MM.1S (cell line): ENCODE measurements at places on chromosomes 5 and 9.

DNA sequence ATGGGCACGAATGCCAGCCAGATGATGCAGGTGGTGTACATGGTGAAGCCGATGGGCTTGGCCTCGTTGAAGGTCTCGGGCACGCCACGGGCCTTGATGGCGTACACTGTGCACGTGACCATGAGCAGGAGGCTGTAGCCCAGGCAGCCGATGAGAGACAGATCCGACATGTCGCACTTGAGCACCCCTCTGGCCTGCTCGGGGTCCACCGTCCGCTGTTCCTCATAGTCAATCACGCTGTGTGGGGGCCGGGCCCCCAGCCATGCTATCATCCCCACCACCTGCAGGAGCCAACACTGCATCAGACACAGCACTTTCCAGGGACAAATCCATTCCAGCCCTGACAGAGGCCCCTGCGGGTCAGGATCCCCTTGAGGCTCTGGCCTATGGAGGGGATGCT, 12.2 kb downstream of the GRM6 start:
- no peak for DNase-seq

DNA sequence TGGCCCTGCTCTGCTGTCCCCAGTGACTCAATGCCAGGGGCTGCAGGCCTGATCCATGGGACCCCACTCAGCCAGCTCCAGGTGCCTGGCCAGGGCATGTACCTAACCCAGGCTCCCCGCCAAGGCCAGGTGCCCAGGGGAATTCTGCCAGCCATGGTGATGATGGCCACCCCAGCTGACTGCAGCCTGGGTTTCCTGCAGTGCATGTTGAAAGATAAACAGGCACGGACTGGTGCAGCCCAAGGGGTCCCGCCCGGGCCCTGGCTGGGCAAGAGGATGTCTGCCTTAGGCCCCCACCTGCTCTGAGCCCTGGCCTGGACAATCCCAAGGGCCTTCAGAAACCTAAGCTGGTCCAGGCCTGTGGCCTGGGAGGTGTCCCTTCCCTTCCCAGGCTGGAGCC, 1.2 kb downstream of the ABCA2 start:
- DNase-seq: no peak

- no peak for DNase-seq
These were observed 15.5 kb upstream of the CTNNA1 start for GRCh38 chr5:138737494-138738265.

DNA sequence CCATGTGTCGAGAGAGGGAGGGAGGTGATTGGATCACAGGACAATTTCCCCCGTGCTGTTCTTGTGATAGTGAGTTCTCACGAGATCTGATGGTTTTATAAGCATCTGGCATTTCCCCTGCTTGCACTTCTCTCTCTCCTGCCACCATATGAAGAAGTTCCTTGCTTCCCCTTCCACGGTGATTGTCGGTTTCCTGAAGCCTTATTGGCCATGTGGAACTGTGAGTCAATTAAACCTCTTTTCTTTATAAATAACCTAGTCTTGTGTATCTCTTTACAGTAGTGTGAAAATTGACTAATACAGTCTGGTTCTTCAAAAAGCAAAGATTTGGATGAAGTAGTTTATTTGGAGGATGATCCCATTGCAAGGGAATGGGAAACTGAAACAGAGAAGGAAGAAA, 11.3 kb upstream of the MIER3 start:
- no peak for DNase-seq

- DNase-seq: no peak
These were observed 83.1 kb upstream of the CPLX2 start for GRCh38 chr5:175788155-175788787.

GRCh38 chr9:90408659-90409058, 234.0 kb downstream of the DIRAS2 start:
- DNase-seq: no peak

DNA sequence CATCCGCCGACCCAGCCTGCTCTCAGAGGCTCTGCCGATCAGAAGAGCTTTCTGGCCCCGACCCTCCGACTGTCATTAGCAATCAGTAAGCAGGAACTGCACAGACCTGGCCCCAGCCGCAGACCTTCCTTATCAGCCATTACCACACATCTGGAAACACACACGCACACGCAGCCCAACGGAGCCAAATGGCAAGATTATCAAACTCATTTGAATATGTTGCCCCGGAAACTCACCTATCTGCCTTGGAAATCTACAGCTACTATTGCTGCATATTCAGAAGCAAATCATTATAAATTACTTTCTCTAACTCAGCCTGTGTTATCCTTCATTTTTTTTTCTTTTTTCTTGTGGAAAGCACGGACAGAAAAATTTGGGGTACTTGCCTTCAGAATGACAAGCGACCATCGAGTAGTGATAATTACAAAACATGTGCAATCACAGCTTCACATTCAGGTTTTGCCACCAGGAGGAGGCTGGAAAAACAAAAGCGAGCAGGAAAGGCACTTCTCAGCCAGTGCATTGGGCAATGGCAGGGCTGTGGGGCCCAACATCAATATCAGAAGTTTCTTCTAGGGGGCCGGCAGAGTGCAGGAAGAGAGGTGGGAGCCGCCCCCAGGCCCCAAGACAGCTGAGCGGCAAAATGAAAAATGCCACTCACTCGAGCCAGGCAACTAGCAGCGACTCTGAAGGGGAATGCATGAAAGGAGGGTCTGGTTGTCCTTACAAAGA, 122.3 kb downstream of the VAV2 start:
- no peak for DNase-seq

GRCh38 chr5:40700116-40700782, 20.5 kb downstream of the PTGER4 start:
- DNase-seq: no peak

- no peak for DNase-seq
These were observed 7.7 kb downstream of the MACROH2A1 start for GRCh38 chr5:135391116-135391868.

DNA sequence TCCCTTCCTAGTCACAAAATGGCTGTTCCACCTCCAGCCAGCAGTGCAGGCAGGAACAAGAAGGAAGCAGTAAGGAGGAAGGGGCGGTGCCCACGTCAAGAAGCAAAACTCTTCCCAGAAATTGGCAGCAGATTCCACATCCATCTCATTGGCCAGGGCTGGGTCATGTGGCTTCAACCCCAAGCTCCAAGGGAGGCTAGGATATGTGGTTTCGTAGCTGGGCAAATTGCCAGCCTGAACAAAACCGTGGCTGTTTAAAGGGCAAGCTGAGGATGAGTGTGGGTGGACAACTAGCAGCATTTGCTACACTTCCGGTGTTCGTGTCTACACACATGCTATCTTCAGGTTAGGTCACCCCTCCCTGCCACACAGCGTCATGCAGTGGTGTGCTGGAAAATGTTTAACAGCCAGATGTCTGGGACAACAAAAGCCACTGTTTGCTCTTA, 92.1 kb upstream of the MAP1B start:
- no peak for DNase-seq

GRCh38 chr5:40331616-40332015, 348.1 kb upstream of the PTGER4 start:
- no peak for DNase-seq

DNA sequence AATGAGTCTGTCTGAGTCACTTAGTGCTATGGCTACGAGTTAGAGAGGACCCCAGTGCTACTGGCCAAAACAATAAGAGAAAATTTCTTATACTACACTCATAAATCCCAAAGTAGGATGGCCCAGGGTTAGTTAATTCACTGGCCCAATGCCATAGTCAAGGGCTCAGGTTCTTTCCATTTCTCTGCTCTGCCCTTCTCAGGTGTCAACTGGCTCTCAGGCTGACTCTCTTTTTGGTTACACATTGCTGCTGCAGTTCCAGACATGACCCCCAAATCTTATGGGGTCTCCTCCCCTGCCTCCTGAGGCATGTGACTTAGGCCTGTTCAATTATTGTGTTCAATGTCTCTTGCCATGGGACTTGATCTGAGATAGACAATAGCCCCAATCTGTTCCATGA, 70.4 kb downstream of the ARHGEF37 start:
- DNase-seq: no peak

GRCh38 chr5:135831439-135831838, 3.0 kb upstream of the SLC25A48 start:
- DNase-seq: no peak

GRCh38 chr5:81537905-81538547, 144.1 kb upstream of the ACOT12 start:
- no peak for DNase-seq

- no peak for DNase-seq
These were observed 110.7 kb upstream of the PHYKPL start for GRCh38 chr5:178343306-178343705.

GRCh38 chr9:16869882-16870595, 431 bp downstream of the BNC2 start:
- DNase-seq: no peak

DNA sequence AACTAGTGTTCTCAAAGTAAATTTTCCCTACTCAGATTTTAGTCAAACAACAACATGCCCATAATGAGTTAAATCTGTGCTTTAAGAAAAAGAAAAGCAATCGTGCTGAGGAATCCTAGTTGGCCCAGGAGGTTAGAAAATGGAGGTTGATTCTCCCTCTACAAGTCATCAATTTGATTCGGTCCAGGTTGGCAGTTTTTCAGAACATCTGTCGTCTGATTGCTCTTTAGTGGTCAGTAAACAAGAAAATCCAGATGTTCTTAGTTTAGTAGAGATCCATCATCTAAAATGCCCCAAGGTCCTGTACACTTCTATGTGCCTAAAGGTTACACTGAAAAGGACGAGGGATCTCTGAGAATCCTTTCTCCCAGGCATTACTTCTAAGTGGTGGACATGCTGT, 659.2 kb downstream of the MTRR start:
- DNase-seq: no peak

- no peak for DNase-seq
These were observed 415.8 kb downstream of the ACTL7B start for GRCh38 chr9:108439947-108440346.

GRCh38 chr5:134874831-134875655, 872 bp downstream of the TXNDC15 start:
- DNase-seq: peak; percentile 55

DNA sequence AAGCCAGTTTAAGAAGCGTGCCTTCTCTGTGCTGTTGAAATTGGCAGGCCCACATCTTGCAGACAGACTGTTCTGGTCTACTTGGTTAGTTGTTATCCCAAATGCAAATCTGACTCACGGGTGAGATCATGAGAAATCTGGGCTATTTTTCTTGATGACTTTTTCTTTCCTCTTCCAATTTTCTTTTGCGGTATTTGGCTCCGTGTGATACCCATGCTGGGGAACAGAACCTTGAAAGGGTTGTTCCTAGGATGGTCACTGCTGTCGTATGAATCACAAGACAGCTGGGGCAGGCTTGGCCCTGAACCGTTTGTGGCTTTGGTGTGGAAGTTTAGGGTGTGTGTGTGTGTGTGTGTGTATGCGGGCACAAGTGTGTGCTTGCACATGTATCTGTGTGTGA, 24.6 kb downstream of the PDZD2 start:
- no peak for DNase-seq

DNA sequence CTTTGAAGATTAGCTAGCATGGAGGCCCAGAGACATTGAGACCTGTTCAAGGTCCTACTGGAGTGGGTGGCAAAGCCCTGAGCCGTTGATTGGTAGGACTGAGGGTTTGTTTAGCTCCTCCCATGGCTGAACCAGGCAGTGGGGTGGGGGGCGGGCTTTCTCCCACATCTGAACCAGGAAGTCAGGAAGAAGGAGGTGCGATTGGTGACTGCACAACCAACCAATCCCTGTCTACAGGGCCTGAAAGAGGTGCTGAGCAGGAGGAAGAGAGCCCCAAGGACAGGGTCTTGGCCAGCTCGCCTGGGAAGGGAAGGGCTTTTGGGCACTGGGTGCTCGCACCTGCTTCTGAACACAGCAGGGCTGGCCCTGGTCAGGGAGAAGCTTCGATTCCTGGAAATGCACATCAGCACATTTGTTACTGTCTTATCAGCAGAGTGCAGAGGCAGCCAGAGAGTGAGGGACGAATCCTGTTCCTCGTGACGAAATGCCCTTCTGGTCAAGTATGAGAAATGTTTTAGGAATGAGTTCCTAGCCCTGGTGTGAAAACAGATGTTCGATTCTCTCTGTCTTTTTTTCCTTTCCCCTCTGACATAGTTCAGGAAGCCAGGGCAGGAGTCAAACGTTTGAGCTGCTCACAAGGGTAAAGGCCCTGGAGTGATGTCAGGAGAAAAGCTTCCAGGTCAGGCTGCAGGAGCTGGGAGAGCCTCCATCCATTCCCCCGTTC, 294.8 kb upstream of the KLF4 start:
- no peak for DNase-seq

- no peak for DNase-seq
These were observed 1225.7 kb upstream of the WWC1 start for GRCh38 chr5:167065794-167066193.

GRCh38 chr9:5557606-5558587, 47.6 kb downstream of the PDCD1LG2 start:
- peak; percentile 57 for DNase-seq

- no peak for DNase-seq
These were observed 14.2 kb upstream of the ZNF883 start for GRCh38 chr9:113026200-113026599.
